ENCODE measurements at places on chromosomes 3 and 15.

GRCh38 chr15:57017024-57017423, 98.6 kb downstream of the TCF12 start:
- no peak for DNase-seq

DNA sequence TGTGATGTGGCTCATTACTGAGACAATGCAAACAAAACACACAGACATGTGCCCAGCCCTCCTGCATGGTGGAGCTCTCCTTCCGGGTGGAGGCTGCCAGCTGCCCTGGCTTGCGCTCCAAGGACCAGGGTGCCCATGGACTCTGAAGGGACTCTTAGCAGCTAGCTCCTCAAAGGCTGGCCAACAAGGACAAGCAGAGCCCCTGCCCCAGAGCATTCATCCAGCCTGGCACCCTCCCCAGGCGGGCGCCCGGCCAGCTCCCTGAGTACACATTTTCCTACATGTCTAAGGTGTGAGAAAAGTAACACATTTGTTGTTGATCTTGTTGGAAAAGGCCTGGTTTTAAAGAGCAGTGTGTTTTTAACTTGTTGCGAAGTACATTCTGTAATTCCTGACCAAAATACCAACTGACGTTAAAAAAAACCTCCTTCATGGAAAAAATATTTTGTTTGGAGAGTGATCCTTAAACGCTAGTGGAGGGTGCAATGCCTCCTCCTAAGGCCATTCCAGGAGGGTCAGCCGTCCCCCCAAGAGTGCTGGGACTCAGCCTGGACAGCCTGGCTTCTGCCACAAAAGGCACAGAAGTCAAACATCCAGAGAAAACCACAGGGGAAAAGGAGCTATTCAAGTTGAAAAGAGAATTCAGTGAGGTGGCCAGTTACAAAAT, 86.9 kb downstream of the KLF15 start:
- DNase-seq = no peak

DNA sequence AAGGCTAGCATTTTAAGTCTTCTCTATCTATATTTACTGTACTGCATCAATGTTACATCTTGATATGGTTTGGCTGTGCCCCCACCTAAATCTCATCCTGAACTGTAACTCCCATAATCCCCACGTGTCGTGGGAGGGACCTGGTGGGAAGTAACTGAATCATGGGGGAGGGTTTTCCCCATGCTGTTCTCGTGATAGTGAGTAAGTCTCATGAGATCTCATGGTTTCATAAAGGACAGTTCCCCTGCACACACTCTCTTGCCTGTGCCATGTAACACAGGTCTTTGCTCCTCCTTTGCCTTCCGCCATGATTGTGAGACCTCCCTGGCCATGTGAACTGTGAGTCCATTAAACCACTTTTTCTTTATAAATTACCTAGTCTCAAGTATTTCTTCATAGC, 161.5 kb downstream of the TBC1D5 start:
- no peak for DNase-seq

- DNase-seq = no peak
Observed at GRCh38 chr3:33639889-33640288, 78.2 kb downstream of the CLASP2 start.

DNA sequence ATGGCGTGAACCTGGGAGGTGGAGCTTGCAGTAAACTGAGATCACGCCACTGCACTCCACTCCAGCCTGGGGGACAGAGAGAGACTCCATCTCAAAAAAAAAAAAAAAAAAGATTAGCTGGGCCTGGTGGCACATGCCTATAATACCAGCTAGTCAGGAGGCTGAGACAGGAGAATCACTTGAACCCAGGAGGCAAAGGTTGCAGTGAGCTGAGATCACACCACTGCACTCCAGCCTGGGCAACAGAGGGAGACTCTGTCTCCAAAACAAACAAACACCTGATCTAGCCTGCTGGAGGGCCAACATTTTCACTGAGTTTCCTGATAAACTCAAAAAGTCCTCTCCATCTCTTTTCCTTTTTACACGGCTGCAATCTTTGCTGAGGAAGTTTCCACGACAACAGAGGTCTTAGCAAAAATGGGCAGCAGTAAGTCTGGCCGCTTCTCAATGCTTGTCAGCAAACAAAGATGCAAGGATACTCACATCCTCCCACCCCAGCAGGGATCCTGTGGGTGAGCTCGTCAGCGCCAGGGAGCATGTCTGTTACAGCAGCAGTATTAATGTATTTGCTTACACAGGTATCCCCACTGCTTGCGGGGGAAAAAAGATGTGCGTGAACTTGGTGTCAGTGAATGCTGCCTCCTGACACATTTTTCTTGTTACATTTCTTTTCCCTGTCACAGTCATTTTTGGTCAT, 21.0 kb upstream of the CCDC174 start:
- no peak for DNase-seq

GRCh38 chr3:124607163-124607562, 123.1 kb upstream of the UMPS start:
- no peak for DNase-seq

GRCh38 chr15:70014860-70015490, 82.7 kb downstream of the TLE3 start:
- no peak for DNase-seq

DNA sequence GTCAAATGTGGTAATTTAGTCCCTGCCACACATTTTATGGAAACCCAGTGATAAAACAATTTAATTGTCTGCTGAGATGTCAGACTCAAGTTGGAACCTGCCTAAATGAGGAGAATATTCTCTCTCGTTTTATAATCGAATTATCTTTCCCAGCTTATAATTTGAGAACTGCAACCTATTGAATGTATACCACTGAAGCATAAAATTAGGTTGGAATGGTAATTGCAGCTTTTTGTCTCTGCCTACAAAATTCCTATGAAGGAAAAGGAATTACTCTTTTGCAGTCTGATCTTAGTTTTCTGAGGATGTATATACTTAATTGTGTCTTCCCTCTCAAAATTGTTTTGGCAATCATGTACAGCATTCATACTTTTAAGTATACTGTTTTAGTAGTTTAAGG, 28.9 kb downstream of the RAD51 start:
- no peak for DNase-seq

GRCh38 chr3:47324278-47324865, 41.6 kb downstream of the KLHL18 start:
- DNase-seq = peak; percentile 12

GRCh38 chr3:47082519-47082918, 81.4 kb downstream of the SETD2 start:
- DNase-seq = no peak

GRCh38 chr3:39327746-39328349, 1.7 kb upstream of the CCR8 start:
- DNase-seq = peak; percentile 53

DNA sequence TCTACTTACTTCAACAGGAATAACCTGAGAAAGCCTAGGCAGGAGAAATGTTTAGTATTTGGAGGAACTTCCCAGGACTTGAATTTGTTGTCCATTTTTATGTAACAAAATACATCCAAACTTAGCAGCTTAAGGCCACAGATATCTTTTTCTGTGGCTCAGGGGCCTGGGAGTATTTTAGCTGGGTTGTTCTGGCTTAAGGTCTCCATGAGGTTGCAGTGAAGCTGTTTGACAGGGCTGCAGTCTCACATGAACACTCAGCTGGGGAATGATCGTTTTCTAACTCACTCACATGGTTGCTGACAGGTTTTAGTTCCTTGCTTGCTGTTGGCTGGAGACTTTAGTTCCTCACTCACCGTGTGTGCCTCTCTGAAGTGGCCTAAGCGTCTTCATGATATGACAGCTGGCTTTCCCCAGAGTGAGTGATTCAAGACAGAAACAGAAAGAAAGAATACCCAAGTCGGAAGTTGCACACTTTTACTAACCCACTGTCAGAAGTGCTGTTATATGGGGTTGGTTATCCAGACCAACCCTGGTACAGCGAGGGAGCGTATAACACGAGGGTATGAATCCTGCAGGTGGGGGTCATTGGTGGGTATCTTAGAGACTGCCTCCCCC, 229.7 kb upstream of the TBL1XR1 start:
- no peak for DNase-seq

- no peak for DNase-seq
Observed at GRCh38 chr3:151218136-151218535, 15.1 kb upstream of the GPR171 start.

DNA sequence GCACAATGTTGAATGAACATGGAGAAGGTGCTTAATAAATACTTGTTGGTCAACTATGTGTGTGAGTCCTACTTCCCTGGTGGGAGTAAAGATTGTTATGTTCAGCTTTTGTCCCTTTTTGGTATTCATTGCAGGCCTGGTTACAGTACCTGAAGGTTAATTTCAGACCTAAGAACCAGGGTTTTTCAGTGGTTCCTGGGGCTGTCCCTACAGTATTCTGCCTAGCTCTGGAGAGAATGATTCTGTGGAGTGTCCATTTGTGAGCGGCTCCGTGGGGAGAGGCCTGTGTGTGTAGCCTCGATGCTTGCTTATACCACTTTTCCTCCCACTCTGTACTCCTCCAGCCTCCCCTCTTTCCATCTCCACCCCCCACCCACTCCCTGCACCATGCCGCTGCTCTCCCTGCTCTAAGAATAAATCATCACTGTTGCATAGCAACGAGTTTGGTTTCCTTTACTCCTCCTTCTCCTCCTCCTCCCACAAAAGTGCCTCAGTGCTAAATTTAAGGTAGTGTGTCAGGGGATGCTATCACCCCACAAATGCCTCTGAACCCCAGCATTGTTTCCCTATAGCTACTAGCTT, 150.6 kb upstream of the ROPN1 start:
- no peak for DNase-seq

DNA sequence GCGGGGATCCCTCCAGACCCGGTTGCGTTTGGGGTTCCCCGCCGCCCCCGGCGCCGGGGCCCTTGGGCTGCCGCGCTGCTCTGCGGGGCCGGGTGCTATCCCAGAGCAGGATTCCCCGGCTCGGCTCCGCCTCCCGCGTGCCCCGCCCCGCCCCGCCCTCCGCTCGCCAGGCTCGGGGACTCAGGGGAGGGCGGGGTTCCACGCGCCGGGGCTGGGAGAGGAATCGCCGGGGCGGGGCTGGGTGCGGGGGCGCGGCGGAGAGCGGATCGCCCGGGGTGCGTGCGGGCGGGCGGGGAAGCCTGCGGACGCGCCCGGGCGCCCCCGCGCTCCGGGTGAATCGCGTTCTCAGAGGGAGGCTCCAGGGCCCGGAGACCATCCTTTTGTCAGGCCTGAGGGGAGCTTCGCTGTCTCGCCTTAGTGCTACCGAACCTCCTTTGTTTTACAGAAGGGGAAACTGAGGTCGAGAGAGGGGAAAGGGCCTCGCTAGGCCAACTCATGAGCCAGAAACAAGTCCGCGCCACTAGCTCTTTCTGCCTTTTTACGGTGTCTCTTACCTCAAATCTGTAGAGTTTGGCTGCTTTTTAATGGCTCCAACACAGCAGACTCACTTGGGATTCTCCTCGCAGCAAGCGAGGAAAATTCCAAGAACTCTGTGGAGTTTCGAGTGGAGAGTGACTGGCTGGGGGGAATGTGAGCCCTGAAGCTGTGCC, at the start of gene TMEM158:
Gene TMEM158, minus strand, starts transcription at position 82 of the 710 bp plus-strand sequence. CDS start 260 bp downstream, outside the sequence.
- peak; percentile 63 for DNase-seq

DNA sequence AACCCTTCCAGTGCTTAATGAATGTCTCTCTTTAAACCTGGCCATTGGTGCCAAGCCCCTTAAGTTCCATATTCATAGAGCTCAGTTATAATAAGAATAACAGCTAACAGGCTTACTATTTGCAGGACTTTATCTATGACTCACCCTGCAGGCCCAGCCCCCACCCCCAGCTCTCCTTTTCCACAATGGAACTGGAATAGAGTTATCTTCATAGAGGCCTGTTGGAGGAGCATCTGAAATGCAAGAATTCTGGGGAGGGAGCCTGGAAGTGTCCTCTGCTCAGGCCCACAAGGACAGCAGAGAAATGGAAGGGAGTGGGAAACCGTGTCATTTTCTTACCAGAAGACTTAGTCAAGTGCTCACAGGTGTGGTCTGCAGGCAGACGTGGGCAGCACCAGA, 52.8 kb downstream of the SEMA5B start:
- no peak for DNase-seq

GRCh38 chr3:81763001-81763400, 1.6 kb upstream of the GBE1 start:
- DNase-seq = no peak

DNA sequence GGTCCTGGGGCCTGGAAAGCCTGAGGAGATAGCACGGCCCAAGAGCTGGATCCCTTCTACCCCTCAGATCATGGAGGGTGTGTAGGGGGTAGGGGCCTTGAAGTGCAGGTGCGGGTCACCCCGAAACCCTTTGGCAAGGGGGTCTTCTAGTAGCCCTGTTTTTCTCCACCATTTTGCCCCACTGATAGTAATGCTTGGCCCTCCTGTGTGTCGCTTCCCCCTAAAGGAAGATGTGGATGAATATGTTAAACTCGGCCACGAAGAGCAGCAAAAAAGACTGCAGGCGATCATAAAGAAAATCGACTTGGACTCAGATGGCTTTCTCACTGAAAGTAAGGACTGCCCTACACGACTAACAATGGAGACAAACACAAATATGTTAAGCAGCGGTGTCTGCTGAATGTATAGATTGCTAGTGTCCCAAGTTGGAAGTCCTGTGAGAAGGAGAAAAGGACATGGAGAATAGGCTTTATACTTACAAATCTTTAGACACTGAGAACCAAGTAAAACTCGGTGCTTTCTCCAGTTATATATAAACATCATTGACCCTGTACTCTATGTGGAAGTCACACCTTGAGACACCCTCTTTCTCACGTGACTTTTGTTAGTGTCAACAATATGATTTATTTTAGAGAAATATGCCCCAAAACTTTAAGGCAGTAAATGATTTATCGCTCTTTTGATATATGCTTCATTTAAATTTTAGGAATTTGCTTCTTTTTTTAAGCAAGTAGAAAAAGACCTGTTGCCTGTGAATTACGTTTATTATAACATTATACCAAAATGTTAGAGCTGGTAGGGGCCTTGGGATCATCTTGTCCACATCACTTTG, 802 bp downstream of the RCN2 start:
- DNase-seq = no peak

DNA sequence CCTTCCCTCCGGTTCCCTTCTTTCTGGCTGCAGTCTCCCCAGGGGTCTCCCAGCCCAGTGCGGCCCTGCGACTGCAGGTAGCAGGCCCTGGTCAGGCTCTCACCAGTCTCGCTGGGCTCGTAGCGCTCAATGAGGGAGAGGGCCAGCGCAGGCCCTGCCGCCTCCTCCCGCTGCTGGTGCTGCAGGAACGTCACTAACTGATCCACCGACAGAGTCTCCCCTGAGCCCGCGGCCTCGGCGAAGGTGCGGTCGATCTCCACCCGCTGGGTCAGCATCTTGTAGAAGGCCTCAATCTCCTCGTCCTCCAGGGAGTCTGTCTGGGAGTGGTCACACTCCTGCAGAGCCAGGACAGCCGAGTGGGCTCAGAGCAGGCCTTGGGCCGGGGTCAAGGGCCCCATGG, 18.3 kb downstream of the PLCD1 start:
- DNase-seq = no peak

DNA sequence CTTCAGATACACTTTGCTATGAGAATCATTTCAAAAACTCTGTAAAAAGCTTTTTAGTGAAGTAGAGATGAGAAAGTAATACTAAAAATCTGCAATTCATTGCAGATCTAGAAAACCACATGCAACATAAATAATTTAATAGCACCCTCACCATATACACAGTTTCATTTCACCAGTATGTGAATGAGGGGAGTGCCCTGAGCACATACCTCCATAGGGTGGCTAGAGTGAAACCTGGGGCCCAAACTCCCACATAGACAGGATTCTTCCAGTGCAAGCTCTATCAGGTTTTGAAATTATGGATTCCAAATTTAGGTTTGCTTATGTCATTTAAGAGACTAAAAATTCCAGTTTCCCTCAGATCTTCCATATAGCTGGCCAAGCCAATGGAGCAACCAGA, 973.4 kb upstream of the CFAP20DC start:
- no peak for DNase-seq

- no peak for DNase-seq
Observed at GRCh38 chr15:63699101-63699785, 102.1 kb downstream of the FBXL22 start.
